Activated T-cell treated with anti-CD3 and anti-CD28 coated beads for 4 hours (primary cell): ENCODE measurements at places on chromosomes 4 and X.

DNA sequence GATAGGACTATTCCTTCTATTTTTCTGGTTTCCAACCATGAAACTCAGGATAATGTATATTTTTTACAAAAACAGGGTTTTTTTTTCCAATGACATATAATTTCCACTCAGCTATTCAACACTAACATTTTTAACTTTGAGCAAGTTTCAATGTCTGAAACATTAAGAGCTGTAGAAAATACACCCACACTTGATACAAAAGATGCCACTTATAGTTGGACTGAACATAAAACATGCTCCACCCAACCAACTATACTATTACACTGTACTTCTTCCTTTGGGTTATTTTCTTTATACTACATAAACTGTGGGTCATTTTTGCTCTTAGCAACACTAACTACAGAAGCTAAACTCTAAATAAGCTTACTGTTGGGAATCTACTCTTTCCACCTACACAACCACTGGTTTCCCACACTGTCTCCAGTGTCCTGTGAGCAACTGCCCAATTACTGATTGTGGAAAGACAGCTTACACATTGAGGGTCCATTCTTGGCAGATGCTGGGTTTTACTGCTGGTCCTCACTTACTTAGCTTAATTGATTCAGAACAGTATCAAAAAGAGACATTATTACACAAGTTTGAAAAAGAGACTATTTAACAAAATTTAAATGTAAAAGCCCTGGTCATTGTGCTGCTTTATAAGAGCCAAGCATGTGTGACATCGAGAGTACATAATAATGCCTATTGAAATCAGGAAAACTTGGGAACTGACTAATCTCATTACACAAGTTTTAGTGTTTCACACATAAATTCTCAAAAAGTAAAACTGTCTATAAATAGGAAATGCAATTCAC is 6.3 kb downstream of the AMMECR1 start:
- DNase-seq, result no peak

DNA sequence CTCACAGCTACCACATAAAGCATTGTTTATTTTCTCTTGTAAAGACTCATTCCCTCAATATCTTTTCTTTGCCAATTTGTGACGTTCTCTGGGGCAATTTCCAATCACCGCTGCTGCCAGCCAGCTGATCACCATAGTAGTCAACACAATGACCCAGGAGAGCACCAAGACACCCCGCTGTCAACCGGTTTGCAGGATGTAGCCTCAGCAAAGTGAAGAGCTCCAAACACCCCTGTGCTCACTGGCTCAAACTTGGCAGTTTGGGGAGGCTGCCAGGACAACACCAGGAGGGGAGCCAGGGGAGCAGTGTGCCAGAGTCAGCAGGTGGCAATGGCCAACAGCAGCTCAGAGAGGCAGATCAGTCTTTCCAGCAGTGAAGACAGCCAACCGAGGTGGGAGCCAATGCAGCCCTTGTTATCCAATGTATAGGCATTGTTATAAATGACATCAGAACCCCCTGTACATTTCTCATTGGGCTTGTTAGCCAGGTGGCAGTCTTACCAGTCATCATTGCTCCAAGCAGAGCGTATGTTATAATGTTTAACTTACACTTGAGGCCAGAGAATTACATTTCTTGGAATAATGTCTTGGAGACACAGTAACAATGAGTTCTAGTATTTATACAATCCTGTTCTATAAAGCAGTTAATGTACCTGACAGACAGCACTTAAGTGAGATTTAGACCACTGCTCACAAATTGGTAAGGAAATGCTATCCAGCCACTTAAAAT is 274.9 kb upstream of the GK2 start:
- no peak for DNase-seq

DNA sequence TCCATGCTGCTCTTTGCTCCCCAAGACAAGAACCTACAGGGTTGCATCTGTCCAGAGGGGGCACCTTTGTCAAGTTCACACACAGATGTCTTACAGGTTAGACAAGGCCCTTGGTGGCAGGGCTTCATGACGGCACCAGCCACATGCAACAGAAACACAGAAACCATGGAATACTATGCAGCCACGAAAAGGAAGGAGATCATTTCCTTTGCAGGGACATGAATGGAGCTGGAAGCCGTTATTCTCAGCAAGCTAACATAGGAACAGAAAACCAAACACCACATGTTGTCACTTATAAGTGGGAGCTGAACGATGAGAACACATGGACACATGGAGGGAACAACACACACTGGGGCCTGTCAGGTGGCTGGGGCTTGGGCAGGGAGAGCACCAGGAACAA is 85.1 kb upstream of the NDP start:
- no peak for DNase-seq

GRCh38 chrX:148723551-148723950 is 223.1 kb downstream of the AFF2 start:
- DNase-seq, result no peak

GRCh38 chrX:16528620-16529019 is 121.3 kb upstream of the S100G start:
- DNase-seq, result no peak

DNA sequence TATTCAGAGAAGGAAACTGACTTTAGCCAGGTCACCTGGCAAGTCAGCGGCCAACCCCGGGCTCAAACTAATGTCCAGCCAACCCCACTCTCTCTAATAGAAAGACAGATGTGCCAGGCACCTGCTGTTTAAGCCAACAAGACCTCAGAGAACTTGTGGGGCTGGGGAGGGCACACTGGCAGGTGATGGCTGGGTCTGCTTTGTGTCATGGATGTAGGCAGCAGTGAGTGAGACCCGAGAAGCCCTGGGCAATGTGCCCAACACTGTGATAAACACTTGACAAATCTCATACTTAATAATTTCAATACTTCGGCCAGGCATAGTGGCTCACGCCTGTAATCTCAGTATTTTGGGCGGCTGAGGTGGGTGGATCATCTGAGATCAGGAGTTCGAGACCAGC is 9.0 kb upstream of the CD99L2 start:
- no peak for DNase-seq

- DNase-seq, result no peak
These were observed 73.7 kb downstream of the ABLIM2 start for GRCh38 chr4:8084712-8085490.

- no peak for DNase-seq
These were observed 27.7 kb downstream of the FBXO8 start for GRCh38 chr4:174255786-174256185.

- DNase-seq, result no peak
These were observed 325.9 kb downstream of the EPHA5 start for GRCh38 chr4:65344278-65344825.

DNA sequence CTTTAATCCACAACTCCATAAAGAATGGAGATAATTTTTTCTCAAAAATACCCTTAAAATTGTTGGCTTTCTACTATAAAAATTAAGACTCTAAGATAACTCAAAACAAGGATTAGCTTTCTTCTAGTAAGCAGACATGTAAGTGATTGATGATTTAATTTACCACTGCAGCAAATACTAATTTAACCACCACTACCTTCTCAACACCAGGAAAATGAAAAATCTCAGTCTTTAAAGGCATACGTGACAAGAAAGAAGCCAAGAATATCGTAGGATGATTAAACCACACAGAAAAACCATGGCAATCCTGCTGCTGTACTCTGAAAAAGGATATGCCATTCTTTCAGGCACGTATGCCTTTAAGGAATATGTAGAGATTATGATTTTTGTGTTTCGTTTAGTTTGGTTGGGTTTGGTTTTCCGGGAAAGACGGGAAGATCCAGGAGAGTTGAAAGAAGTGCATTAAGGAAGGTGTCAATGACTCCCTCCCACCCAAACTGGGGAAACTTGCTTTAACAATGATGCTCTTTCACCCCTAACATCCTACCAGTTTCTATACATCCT is 881 bp downstream of the LRCH2 start:
- no peak for DNase-seq

GRCh38 chrX:124217304-124218251 is 114.9 kb upstream of the TEX13D start:
- peak; percentile 30 for DNase-seq
